ENCODE measurements at places on chromosomes 16 and 17.

DNA sequence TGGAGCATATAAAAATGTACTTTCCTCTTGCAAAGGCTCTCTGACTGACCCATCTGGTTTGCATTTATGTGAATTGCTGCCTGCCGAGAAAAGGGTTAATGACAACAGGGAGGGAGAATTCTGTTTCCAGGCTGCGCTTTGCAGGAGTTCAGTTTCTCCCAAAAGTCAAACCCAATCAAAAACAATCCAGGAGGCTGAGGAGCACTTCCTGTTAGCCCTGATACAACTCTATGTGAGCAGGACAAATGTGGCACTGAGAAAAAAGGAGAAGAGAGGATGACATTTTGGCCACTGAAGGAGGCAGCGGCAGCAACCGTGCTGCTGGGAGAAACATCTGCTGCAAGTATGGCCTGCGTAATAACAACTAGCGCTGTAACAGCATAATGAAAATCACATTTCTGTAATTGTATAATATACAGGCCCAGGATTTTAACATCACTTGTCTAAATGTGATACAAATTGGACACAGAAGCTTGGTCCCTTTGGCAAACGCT, 26.8 kb upstream of the ELAC2 start:
- DNase-seq = no peak

DNA sequence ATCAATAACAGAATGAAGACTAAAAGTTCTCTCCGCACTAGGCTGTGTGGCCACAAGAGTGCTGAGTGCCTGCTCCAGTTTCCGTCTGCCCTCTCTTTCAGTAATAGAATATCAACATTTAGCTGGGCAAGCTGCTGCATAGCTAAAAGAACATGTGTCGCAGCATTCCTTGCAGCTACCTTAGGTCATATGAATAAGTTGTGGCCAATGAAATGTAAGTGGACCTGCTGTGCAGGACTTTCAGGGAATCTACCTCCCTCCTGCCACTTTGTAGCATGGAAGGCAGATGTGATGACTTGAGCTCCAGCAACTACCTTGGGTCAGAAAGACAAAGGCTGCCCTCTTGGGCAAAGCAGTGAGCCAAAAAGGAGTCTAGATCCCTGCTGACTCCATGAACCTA, 25.4 kb downstream of the SLC39A11 start:
- DNase-seq = no peak

GRCh38 chr17:9468937-9469336, 106.7 kb downstream of the STX8 start:
- no peak for DNase-seq

GRCh38 chr16:12387786-12388185, 411.3 kb downstream of the SNX29 start:
- DNase-seq = no peak

GRCh38 chr17:74235911-74236371, 22.6 kb downstream of the TTYH2 start:
- DNase-seq = no peak

DNA sequence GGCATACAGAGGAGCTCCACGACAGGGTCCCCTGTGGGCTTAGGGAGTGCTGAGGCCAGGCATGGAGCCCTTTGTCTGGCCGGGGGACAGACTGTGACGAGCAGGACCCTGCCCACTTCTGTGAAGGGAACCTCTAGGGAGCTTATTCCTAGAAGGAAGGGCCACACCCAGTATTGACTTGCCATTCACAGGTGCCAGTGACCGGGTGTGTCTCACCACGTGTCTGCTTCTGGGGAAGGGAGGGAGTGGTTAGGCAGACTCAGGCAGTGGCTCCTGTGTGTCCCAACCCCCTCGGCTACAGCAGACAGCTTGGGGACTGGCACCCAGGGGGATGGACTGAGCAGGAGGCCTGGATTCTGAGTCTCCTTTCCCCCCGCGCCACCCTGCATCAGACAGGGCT, 57.2 kb downstream of the SOCS1 start:
- peak; percentile 15 for DNase-seq

GRCh38 chr17:50818261-50818660, 17.1 kb upstream of the WFIKKN2 start:
- DNase-seq = no peak

GRCh38 chr16:4723071-4723767, 10.9 kb downstream of the ANKS3 start:
- DNase-seq = no peak

GRCh38 chr16:77890075-77890474, 101.7 kb downstream of the VAT1L start:
- no peak for DNase-seq

DNA sequence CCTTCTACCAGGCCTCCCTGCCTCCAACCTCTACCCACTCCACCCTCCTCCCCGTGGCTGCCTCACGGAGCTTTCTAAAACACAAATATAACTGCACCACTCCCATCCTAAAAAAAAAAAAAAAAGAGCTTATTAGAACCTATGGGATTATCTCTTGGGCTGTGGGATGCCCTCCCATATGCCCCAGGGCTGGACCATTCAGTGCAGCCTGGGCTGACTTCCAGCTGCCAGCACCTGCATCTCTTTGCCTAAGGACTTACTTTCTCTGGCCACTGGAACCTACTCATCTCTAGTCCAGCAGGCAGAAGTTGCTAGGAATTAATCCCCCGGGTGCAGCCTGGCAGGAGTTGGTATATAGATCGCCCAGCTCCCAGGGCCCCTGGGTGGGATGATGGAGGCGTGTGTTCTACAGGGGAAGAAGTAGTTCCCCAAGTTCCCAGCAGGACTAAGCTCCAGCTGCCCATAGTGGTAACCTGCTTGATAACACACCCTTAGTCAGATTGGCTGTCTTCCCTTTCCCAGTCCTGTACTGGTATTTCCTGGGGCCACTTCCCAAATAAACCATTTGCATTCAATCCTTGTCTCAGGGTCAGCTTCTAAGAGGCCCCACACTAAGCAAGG, 10.3 kb downstream of the MPP3 start:
- no peak for DNase-seq

GRCh38 chr16:57621521-57622271, 6.7 kb upstream of the ADGRG1 start:
- no peak for DNase-seq

- DNase-seq = no peak
These were observed 8.1 kb downstream of the LDAF1 start for GRCh38 chr16:21166561-21166961.

DNA sequence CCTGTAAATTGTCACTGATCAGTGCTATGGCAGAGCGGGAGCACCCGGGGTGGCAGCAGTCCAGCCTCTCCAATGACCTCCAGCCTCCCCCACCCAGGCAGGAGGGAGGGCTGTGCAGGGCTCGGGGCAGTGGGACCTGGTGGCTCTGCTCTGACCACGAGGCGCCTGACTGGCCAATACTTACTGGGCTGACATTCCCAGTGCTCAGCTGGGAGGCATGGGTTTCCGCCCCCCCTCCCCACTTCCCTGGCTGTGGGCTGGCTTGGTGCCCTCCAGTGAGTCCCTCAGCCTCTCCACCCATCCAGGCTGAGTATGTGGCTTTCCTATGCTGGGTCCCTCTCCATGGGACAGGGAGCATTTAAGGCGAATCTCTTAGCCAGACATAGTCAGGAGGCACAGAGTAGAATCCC, 2.7 kb downstream of the SOCS3 start:
- DNase-seq = no peak

Measured in NCI-H345 (cell line).